ENCODE measurements at places on chromosomes 12 and 14.

GRCh38 chr12:80936642-80937390 lies 918 bp downstream of the LIN7A start:
- DNase-seq = no peak

GRCh38 chr12:127628645-127629044 lies 638.3 kb upstream of the TMEM132C start:
- peak; percentile 58 for DNase-seq

DNA sequence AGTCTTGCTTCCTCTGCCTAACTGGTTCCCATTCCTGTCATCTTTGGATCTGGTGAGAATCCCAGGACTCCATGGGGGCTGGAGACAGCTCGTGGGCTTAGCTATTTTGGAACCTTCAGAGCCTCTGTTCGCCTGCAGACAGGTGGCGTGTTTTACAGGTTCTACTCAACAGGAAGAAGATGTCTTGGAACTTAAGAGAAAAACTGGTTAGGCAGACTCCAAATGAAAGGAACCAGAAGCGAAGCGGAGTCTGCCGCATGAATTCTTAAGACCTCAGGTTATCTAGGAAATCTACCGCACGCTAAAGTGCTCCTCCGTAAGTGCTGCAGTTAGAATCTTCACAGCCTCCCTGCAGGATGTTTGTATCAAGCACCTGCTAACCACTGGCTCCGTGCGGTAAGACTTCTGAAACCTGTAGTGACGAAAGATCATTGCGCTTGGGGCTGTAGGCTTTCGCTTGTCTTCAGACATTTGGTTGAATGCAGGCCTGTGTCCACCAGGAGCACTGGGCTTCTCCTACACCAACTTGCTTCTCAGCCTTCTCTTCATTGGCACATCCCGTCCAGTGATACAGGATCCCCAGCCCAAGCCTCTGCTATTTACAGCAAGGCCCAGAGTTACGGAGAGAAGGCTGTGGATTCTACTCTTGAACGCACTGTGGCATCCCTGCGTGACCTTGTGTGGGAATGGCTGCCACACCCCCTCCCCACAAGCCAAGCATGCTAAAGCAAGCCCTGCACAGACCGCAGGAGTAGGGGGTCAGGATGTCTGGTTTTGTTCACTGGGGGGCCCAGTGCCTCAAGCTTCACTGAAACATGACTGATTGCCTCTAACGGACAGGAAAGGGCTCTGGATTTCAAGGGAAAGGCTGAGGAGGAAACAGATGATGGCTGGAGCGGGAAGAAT lies 35.0 kb downstream of the ACADS start:
- no peak for DNase-seq

DNA sequence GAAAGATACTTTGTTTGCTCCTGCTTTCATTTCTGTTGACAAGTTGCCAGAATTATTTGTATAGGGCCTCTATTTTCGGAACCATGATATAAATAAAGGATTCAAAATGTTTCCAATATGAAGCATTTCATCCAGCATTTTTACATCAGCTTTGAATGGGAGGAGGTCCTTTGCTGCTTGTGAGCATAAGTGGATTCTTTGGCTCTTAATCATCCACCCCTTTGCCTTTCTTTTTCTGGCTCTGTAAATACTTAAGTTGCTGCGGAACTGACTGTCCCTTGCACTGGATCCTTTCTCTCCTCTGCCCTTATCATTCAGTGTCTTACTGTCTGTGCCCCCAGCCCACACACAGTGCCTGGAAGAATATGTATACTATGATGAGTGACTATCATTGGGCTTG lies 357.3 kb upstream of the RGS6 start:
- peak; percentile 75 for DNase-seq

GRCh38 chr14:105416671-105417070 lies 3.0 kb upstream of the MTA1 start:
- no peak for DNase-seq

DNA sequence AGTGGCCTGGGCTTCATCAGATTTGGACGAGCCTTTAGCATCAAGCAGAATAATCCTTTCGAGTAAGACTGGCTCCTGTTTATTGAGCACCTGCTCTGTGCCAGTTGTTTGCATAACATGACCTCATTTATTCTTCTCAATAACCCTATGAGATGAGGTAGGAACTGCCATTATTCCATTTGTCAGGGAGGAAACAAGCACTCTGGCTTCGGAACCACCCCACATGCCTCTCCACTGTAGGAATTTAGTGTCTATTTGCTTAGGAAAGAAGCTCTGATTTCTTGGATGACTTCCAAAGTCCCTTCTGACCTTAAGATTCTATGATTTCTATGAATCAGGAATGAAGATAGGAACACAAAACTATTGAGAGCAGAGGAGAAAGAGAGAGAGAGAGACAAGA lies 11.0 kb downstream of the SAMD4A start:
- no peak for DNase-seq

DNA sequence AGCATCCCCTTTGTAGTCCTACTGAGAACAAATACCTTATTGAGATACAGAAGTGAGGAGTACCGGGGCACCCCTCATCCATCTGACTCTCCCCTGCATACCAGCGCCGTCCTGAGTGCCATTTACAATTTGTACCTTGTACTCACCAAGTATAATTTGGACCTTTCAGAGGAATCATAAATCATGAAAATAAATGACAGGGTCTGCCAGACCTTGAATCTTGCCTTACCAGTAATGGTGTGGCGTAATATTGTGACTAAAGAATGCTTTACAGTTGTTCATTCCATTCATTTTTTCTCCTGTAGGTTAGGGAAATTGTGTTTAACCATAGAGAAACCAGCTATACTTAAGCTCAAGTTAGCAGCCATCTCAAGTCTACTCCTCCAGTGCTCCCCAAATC lies 243.7 kb upstream of the RGS6 start:
- DNase-seq = no peak

- no peak for DNase-seq
Observed at GRCh38 chr14:96568621-96569020, 66.4 kb downstream of the PAPOLA start.

GRCh38 chr12:27437839-27438238 lies 8.7 kb upstream of the SMCO2 start:
- DNase-seq = no peak

GRCh38 chr14:101470266-101470665 lies 91.0 kb upstream of the DIO3 start:
- no peak for DNase-seq

GRCh38 chr12:122423258-122424165 lies 1.0 kb upstream of the CLIP1 start:
- DNase-seq = no peak

DNA sequence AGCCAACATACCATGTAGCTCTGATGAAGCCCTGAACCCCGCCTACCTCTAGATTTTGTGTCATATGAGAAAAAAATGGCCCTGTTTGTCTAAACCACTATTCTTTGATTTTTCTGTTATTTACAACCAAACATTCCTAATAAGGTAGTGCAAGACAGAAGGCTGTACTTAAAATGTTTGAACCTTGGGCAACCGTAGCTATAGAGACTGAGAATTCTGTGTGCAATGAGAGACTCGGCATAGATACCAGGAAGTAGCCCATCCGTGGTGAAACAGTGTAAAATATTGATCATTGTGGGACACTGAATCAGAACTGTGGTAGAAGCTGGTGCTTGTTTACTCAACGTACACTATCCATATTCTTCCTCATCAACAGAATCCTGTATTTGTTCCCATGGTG lies 86.5 kb upstream of the TMCC3 start:
- no peak for DNase-seq

DNA sequence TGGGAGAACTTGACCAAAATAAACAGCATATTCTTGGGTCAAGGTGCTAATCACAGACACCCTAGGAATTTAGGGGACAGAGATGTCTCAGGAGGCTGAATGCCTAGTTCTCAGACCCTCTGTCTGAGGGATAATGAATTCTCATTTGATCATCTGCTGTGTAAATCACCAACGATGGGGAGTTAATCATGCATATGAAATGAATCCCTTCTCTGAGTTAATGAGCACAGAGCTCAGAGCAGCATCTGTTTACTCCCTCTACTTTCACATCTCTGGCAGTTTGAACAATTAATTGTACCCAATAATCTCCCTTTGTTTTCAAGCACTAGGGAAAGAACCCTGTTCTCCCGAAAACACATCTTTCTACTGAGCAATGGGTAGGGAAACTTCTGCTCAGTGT lies 129.4 kb upstream of the SRRM4 start:
- no peak for DNase-seq
